ENCODE measurements at places on chromosomes 7 and 10. TPM values are rescaled to one million over a fixed set of nuclear protein-coding genes. Genes with fewer than 3 reads are reported as not detected.

TEX47 gene
- not detected for total RNA-seq

VGF gene
- total RNA-seq, result 0.14 TPM

LRIT1 gene
- total RNA-seq, result not detected

SCD gene
- total RNA-seq, result 792 TPM

EBF3 gene
- not detected for total RNA-seq

H2BK1 gene
- total RNA-seq, result not detected

TUBB8 gene
- not detected for total RNA-seq

DLD gene
- total RNA-seq, result 65.8 TPM

CH25H gene
- not detected for total RNA-seq

AKR1D1 gene
- total RNA-seq, result not detected

MLXIPL gene
- total RNA-seq, result 0.09 TPM

TEX36 gene
- not detected for total RNA-seq

TRIM50 gene
- not detected for total RNA-seq

PLAU gene
- 167 TPM for total RNA-seq

SFXN2 gene
- total RNA-seq, result 2.8 TPM

HPSE2 gene
- not detected for total RNA-seq

PLCE1 gene
- total RNA-seq, result 1.6 TPM

ACSM6 gene
- total RNA-seq, result not detected

FFAR4 gene
- not detected for total RNA-seq

HMX2 gene
- not detected for total RNA-seq

UTF1 gene
- total RNA-seq, result not detected

SUGCT gene
- 4.2 TPM for total RNA-seq

CLCN1 gene
- total RNA-seq, result 0.21 TPM

CARD11 gene
- total RNA-seq, result 6.1 TPM

LIPJ gene
- total RNA-seq, result not detected

TMEM176A gene
- total RNA-seq, result not detected

VSTM2A gene
- total RNA-seq, result not detected

JCAD gene
- total RNA-seq, result 0.35 TPM

ZNF32 gene
- 14.5 TPM for total RNA-seq

NKX1-2 gene
- total RNA-seq, result 3.3 TPM

TMEM140 gene
- not detected for total RNA-seq

OR2A7 gene
- total RNA-seq, result 2.7 TPM

NKX2-3 gene
- total RNA-seq, result not detected

PTEN gene
- 32.6 TPM for total RNA-seq

CCDC136 gene
- 0.35 TPM for total RNA-seq

TRUB1 gene
- 31.1 TPM for total RNA-seq

TAS2R41 gene
- total RNA-seq, result not detected

NDUFA5 gene
- total RNA-seq, result 22.2 TPM

TRPV5 gene
- not detected for total RNA-seq

CBLL1 gene
- 21.3 TPM for total RNA-seq

EFCAB10 gene
- 0.35 TPM for total RNA-seq

ERV3-1 gene
- total RNA-seq, result 10.4 TPM

ALKBH4 gene
- total RNA-seq, result 14.9 TPM

WNT8B gene
- total RNA-seq, result not detected

MRLN gene
- not detected for total RNA-seq

UPK3B gene
- 3.0 TPM for total RNA-seq

SFTPA2 gene
- total RNA-seq, result not detected

CYP2C18 gene
- total RNA-seq, result 3.2 TPM

NUTM2D gene
- total RNA-seq, result 3.8 TPM

LBX1 gene
- not detected for total RNA-seq
